ENCODE measurements at places on chromosomes 16 and 17. TPM values are rescaled to one million over a fixed set of nuclear protein-coding genes. Genes with fewer than 3 reads are reported as not detected.

DNA sequence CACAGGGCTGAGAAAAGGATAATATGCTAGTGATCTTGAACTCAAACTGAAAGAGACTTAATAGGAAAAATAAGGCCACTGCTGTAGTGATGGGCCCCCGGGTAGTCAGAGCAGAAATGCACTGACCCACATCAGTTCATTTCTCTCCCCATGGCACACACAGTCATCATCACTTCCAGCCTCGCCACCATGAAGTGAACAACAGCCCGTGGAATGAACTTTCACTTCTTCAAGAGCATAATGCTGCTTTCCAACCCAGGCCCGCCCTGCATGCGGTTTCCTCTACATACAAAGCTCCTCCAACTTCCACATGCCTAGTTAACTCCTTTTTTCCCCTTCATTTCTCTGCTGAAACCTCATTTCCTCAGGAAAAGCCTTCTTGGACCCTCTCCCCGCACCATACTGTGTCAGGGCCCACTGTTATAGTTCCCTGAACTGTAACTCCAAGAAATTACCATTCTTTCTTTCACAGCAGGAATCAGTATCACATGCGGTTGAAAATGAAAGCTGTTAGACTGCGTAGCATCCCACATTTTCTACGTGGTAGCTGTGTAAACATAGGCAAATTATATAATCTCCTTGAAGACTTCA, 65.8 kb upstream of the SMIM36 start:
- peak overlapping the region; percentile 68 for H3K27ac ChIP-seq
- peaks cover 11% of the 10 kb centered on the region for H3K4me1 ChIP-seq
- no peaks in the 10 kb centered on the region for H3K27me3 ChIP-seq
- no peaks in the 10 kb centered on the region for H3K36me3 ChIP-seq

- no peaks in the 10 kb centered on the region for H3K27me3 ChIP-seq
- H3K27ac ChIP-seq: no peak overlapping the region
- peaks cover 5% of the 10 kb centered on the region for H3K4me1 ChIP-seq
- H3K36me3 ChIP-seq: no peaks in the 10 kb centered on the region
- no peak overlapping the region for H3K4me3 ChIP-seq
Observed at GRCh38 chr16:72940886-72941285, 107.0 kb downstream of the ZFHX3 start.

DNA sequence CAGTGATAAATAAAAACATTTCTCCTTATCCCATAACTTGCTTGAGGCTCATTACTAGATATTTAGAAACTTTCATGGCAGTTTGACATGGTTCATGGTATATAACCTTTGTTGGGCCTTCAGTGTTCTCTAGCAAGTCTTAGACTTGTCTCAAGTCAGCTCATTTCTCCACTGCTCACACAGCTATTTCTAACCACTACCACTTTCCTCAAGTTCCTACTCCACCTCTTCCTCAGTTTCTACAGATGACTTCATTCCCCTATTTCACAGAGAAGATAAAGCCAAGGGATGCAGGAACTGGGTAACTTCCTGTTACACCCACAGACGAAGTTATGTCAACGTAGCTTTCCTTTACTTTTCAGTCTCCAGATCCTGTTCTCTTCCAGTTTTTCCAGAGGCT, 23.2 kb downstream of the NLK start:
- H3K27ac ChIP-seq: no peak overlapping the region
- H3K4me3 ChIP-seq: no peak overlapping the region
- no peaks in the 10 kb centered on the region for H3K36me3 ChIP-seq

The TBX21 gene
- 1.6 TPM for total RNA-seq

GRCh38 chr16:10308305-10309193, 77.3 kb upstream of the ATF7IP2 start:
- H3K27ac ChIP-seq: peak overlapping the region; percentile 49
- no peak for DNase-seq
- H3K4me3 ChIP-seq: no peak overlapping the region
- no peaks in the 10 kb centered on the region for H3K36me3 ChIP-seq
- H3K4me1 ChIP-seq: no peaks in the 10 kb centered on the region
- no peaks in the 10 kb centered on the region for H3K27me3 ChIP-seq

DNA sequence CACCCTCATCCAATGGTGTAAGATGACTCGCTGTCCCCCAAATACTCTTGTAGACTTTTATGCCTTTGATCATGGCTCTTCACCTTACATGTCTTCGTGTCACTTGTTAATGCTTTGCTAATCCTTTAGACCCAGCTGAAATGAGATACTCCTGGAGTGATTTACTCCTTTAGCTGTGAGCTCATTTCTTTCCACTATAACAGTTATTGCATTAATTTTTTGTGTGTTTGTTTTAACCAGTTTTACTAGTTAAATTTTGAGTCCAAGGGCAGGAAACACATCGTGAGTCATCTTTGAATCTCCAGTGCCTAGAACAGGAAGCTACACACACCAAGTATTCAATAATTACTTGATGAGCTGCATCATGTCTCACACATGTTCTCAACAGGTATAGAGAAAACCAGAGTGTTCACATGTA, 6.5 kb upstream of the CTCF start:
- no peak overlapping the region for H3K4me3 ChIP-seq
- H3K36me3 ChIP-seq: peaks cover 35% of the 10 kb centered on the region
- H3K27me3 ChIP-seq: no peaks in the 10 kb centered on the region
- peak overlapping the region; percentile 91 for H3K27ac ChIP-seq

The PARD6A gene
- total RNA-seq: 4.6 TPM

The TAT gene
- 0.09 TPM for total RNA-seq

The C17orf113 gene
- 0.71 TPM for total RNA-seq

DNA sequence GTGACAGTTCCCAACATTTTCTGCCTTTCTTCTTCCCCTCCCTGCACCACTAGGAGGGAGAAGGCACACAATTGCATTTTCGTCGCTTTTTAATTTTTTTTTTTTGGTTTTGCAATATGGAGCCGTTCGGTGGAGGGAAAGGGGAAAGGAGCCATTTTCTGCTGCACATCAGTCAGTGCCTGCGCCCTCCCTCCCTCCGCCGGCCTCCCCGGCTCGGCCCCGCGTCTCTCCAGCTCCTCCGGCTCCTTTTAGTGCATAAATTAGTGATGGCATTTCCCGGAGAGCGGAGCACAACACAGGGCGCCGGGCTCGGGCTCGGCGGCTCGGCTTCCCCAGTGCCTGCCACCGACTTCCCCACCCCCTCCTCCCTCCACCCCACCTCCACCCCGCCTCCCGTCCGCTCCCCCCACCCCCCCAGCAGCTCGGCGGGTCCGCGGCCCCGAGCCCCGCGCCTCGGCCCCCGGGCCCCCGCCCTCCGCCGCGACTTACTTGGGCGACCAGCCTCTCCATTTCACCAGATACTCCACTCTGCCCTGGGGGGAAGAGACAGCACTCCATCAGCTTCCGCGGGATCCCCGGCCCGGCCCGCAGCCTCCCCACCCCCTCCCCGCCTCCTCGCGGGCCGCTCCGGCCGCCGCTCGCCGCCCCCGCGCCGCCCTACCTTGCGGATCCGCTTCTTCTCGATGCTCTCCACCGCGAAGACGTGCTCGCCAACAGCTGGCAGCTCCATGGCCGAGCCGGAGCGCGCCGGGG, 542 bp downstream of the CBX4 start:
- H3K4me3 ChIP-seq: peak overlapping the region; percentile 84
- no peak for DNase-seq
- H3K36me3 ChIP-seq: peaks cover 19% of the 10 kb centered on the region
- peaks cover 41% of the 10 kb centered on the region for H3K27me3 ChIP-seq

DNA sequence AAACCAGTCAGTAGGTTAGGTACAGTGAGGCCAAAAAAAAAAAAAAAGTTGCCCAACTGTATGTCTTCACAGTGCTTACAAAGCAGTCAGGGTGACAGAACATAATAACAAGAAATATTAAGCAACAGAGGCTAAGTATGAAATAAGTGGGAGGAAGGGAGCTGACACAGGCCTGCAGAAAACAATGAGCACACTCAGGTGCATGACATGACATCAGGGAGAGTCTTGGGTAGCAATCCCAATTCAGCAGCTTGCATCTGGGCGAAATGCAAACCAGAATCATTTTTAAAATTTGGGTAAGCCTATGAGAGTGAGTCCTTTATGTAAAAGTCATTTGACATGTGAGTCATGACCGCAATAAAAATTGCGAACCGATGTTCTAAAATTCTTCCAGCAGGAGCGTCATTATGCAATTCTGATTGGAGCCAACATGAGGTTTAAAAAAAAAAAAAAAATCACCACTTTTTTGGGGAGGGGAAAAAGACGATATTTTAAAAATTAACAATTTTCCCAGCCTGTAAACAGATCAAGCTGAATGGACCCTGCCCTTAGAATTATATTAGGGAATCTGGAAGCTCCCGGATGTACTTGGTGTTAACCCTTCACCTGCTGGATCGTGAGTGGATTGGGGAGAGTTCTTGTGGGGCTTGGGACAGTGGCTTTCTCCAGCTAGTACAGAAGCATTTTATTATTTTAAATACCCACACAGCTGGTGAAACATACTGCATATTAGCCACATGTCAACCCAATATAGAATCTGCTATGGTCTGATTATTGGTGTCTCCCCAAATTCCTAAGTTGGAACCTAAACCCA, 127.9 kb downstream of the NPIPB5 start:
- H3K27me3 ChIP-seq: no peaks in the 10 kb centered on the region
- H3K27ac ChIP-seq: no peak overlapping the region
- H3K4me1 ChIP-seq: no peaks in the 10 kb centered on the region
- DNase-seq: no peak
- H3K36me3 ChIP-seq: no peaks in the 10 kb centered on the region
- no peak overlapping the region for H3K4me3 ChIP-seq

GRCh38 chr17:80683625-80684104, 139.0 kb downstream of the RPTOR start:
- peaks cover 2% of the 10 kb centered on the region for H3K4me1 ChIP-seq
- H3K36me3 ChIP-seq: peaks cover 7% of the 10 kb centered on the region
- H3K4me3 ChIP-seq: no peak overlapping the region
- H3K27ac ChIP-seq: no peak overlapping the region
- DNase-seq: no peak

DNA sequence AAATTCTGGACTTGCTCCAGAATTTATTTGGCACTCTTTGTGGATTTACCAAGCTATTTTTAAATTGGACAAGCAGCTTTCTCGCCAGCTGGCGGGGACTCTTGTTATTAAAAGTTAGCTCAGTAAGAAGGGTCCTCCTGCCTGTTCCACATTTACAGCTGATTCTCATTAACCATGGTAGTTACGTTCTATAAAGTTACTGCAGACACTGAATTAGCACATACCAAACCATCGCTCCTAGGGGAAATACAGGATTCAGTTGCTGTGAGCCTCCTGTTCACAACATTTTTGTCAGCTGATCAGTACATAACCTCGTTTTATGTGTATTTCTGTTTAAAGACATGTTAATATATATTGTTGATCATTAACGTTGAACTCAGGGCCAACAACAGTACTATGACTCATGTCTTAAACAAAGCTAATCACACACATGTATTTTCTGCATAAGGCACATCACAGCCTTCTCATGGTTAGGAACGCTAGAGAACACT, 4.2 kb downstream of the LDAF1 start:
- no peak overlapping the region for H3K27ac ChIP-seq
- H3K4me3 ChIP-seq: no peak overlapping the region
- no peak for DNase-seq
- H3K4me1 ChIP-seq: peaks cover 14% of the 10 kb centered on the region

DNA sequence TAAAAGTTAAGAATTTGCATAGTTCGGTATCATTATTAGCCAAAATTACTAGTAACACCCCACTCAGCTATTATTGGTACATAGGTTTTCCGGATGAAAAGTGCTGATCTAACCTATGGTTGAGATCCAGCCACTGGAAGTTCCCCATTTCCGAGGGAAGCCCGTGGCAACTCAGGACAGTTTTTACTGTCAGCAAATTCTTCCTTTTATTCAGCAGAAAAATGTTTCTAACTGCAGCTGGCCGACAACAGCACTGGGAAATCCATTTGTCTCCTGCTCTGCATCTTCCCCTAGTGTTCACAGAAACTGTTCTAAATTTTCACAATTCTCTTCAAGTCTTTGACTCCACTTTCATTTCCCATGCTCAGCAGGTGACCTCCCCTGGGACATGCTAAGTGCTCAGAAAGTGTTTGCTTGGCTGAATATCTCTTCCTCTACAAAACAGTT, 15.5 kb upstream of the MMD start:
- no peak overlapping the region for H3K27ac ChIP-seq
- no peaks in the 10 kb centered on the region for H3K36me3 ChIP-seq
- no peaks in the 10 kb centered on the region for H3K4me1 ChIP-seq
- no peaks in the 10 kb centered on the region for H3K27me3 ChIP-seq
- no peak overlapping the region for H3K4me3 ChIP-seq

GRCh38 chr17:17035920-17036523, 6.2 kb upstream of the MPRIP start:
- no peaks in the 10 kb centered on the region for H3K36me3 ChIP-seq
- no peak for DNase-seq
- no peak overlapping the region for H3K27ac ChIP-seq
- no peaks in the 10 kb centered on the region for H3K4me1 ChIP-seq

The SLC6A4 gene
- total RNA-seq: 0.19 TPM

The CBFA2T3 gene
- 11.2 TPM for total RNA-seq

- no peak for DNase-seq
- H3K27me3 ChIP-seq: peaks cover 35% of the 10 kb centered on the region
- no peak overlapping the region for H3K27ac ChIP-seq
Observed at GRCh38 chr17:56599566-56599965, 6.1 kb downstream of the NOG start.

DNA sequence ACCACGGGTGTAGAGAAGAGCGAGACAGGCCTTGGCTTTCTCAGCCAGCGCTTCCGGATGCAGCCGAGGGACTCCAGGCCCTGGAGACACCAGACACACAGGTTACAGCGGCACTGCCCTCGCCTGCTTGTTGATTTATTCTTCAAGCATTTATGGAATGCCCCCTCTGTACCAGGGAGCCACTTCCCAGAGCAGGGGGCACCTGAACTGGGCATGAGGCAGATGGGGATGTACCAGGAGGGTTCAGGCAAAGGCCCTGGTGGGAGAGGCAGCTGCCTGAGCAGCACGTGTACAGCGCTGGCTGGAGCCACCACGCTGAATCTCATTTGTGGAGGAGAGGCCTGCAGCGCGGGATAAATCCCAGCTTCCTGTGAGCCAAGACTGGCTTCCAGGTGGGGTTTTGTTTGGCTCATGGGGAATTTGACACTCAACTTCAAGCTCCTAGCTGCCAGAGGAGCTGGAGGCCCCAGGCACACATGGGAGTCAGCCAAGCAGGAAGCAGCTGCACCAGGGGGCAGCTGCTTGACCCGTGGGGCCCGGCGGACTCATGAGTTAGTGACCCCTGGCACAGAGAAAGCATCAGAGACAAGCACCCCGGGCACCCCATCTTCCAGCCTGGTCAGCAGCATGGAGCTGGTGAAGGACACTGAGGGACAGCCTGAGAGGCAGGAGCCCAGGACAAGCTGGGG, 59.7 kb downstream of the IL21R start:
- no peak overlapping the region for H3K27ac ChIP-seq
- DNase-seq: no peak
- H3K27me3 ChIP-seq: no peaks in the 10 kb centered on the region
- H3K4me1 ChIP-seq: peaks cover 26% of the 10 kb centered on the region
- H3K36me3 ChIP-seq: peaks cover 60% of the 10 kb centered on the region

All from thymus (tissue), 14 donors.